Fibroblast of upper back skin (primary cell): ENCODE measurements at places on chromosomes 7 and 10.

- peak; percentile 80 for DNase-seq
Measured at GRCh38 chr10:118002581-118002980, 44.2 kb downstream of the RAB11FIP2 start.

GRCh38 chr7:18498341-18498740 lies 2.8 kb downstream of the HDAC9 start:
- DNase-seq: no peak

DNA sequence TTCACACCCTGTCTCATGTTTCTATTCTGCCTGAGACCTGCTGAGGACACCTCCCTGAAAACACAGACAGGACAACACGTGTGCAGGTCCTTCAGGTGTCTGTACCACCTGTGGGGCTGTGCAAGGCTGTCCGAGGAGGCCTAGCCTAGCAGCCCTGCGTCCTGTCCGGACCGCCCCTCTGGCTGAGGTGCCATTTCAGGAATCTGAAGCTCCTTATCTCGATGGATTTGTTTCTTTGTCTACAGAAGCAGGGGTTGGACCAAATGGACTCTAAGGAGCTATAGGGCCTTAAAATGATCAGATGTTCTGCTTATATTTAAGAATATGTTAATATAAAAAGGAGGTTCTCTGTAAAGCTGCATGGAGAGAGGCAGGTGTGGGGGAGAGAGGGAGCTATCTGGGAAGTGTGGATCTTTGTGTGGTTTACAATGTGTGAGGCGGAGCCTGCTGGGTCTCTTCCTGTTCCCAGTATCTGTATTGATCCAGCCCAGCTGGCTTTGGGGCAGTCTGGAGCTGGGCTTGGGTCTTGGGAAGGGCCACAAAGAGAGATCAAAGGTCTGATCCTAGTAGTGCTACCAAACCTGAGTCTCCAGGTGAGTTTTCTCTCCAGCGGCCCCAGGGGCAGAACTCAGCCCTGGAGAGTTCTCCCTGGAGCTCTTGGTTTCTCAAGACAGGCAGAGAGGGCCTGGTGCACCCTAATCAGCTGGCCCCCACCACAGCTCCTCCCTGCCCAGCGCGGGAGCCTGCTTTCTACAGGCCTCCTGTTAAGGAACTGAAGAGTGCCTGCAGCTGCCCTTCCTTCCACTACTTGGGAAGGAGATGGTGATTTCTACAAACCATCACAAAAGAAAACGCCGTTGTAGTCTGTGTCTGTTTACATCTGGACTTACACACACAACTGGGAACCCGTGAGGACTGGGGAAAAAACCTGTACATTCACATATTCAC lies 3.4 kb upstream of the MNX1 start:
- DNase-seq: no peak

GRCh38 chr7:71976645-71977044 lies 435.5 kb downstream of the CALN1 start:
- DNase-seq: no peak

DNA sequence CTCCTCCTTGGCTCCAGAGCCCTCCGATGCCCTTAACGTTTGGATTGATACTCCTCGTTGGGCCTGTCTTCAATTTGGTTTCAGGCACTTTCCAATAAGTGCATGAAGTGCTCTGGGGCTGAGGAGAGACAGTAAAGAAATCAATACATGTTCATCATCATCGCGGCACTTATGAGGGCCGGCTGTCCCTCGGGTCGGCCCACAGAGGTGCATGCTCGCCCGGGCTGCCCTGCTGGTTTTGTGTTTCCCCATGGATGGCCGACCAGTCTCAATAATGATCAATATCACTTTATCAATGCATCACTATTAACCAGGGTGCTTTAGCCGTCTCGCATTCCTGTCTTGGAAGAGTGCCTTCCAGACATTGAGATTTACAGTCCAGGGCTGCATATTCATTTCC lies 154.2 kb downstream of the EBF3 start:
- no peak for DNase-seq
